ENCODE measurements at places on chromosomes 2 and 18.

DNA sequence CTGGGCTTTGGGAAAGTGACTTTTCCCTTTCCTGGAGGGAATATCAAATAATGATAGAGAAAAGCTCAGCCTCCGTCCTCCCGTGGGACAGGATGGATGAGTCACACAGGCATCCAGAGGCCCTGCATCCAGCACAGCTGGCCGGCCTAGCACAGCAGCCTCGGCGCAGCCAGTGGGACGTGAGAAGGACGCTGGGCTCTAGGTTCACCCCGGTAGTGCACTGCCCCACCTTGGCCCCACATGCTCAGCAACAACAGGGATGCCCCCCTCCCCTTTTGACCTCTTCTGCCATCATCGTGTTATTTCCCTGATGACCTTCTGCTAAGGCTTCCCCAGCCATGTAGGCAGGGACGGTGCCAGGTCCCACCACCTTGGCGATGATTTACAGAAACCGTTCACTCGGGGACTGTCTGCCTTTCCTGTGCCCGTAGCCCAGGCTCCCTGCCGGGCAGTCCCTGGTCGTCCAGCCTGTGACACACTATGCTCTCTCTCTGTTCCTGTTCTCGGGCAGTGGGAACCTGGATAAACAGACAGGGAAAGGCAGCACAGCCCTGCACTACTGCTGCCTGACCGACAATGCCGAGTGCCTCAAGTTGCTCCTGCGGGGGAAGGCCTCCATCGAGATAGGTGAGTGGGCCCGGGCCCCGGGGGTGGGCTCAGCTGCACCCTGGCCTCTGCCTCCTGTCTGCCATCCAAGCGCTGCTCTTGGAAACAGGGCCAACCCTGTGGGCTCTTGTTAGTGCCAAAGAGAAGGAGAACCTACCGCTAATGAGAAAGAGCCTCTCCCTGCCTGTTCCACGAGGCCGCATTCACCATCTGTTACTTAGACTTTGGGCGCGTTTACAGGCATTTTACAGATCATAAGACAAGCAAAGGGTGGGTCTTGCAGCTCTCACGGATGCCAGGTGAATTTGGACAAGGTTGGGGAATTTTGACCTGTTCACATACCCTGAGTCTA, 44.6 kb downstream of the ITGB1BP1 start:
- no peak for DNase-seq

DNA sequence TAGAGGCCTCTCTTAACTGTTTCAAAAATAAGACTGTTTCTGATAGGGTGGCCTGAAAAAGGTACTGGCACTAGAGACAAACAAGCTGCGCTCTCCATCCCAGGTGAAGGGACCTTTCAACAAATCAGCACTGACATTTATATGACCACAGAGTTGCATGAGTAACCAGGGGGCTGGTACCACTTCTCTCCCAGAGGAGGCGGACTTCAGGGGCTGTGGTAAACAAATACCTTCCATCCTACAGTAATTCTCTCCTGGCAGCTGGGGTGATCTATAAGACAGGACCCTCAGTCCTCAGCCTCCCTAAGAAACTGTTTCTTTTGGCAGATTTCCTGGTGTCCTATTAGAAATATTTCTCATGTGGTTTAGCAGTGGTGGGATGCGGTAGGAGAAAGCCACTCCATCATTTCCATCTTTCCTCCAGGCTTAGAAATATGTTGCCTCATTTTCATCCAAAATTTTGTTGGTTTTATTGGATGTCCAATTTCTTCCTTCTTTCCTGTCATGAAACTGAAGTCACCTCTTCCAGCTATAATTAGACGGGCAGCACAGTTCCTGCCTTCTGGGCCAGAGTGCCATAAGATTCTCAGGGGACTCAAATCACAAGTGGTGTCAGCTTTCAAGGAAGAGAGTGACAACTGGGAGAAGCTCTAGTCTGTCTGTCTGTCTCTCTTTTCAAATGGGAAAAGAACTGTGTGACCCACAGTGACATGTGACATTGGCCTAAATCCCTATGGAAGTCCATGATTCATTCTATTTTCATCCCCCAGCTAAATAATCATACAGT, 96.4 kb downstream of the CYRIA start:
- DNase-seq: no peak

GRCh38 chr2:104938231-104938941, 84.5 kb downstream of the POU3F3 start:
- DNase-seq: no peak

GRCh38 chr2:158760887-158761286, 34.2 kb upstream of the DAPL1 start:
- no peak for DNase-seq

DNA sequence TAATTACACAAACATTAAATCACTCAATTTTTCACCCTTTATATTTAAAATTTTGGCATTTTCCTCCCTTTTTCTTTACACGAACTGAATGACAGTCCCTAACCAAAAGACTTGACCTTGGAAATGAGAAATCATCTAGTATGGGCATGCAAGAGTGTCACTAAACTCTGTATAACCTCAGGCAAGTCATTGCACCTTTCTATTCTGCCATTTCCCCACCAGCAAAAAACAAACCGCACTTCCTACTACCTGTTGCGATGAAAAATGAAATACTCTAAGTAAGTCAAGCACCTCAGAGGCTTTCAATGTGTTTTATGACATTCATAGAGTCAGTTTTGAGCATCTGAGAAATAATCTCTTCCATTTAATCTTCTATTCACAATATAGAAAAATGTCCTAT, 44.1 kb downstream of the ANKRD44 start:
- DNase-seq: no peak

DNA sequence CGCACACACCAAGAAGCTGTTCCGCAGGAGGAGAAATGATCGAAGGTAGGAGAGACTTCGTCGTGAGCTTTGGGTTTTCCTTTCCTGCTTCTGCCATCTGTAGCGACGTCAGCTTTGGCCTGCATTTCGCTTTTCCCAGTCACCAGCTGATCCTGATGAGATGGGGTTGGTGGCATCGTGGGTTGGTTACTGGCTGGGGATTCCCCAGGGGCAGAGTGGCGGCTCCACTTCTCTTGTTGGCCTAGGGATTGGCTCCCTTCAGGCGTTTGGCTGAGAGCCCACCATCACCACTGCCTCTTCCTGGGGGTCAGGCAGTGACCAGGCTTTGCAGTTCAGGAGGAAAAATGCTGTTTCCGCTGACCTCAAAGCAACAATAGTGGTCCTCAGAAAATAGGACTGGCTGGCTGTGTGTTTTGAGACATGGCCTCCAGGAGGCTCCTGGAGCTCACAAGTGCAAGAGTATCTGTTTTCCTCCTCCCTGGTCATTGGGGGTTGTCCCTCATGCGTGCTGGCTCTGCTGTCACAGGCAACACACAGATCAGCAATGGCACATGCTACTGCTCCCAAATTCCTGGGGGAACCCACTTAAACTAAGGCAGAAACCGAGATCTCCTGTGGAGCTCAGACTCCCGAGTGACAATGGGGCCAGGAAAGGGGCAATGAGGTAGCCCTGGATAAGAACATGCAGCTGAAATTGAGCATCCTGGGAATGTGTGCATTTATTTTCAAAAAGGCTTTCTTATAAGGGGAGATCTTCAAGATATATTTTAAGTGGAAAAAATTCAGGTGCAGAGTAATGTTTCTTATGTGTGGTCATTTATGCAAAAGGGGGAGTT, 173.0 kb downstream of the CTIF start:
- peak; percentile 21 for DNase-seq

DNA sequence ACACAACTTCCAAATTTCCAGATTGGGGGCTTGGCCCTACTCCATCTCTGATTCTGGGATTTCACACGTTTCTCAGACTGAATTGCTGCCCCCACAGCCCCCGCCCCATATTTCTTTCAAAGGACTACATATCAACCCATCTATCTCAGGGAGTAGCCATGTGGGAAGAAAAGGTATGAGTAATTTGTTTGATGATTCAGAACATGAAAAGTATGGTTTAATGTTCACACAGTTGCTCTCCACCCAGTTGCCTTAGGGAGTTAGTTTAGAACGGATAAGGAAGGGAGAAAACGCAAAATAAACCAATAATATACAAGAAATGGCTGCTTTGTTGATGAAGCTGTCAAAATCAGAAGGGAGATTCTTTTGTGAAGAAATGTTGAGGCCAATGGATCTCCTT, 145.1 kb downstream of the PIEZO2 start:
- no peak for DNase-seq

DNA sequence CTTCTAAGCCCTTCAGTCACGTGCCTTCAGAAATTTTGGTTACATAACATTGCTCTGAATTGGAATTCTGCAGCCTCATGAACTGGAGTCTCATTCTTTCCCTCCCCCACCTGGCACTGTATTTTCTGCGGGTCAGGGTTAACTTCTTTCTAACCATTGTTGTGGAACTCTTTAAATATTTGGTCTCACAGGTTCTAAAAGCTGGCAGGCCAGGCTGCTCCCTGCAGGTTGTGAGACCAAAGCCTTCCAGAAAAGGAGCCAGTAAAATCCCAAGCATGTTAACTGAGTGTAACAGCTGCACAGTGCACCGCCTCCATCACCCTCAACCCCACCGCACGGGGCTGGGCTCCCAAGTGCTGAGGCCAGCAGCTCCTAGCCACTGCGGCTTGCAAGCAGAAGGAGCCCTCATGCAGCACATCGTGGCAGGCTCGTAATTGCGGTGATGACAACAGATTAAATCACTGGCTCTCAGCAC, 174.1 kb upstream of the ALPP start:
- no peak for DNase-seq

DNA sequence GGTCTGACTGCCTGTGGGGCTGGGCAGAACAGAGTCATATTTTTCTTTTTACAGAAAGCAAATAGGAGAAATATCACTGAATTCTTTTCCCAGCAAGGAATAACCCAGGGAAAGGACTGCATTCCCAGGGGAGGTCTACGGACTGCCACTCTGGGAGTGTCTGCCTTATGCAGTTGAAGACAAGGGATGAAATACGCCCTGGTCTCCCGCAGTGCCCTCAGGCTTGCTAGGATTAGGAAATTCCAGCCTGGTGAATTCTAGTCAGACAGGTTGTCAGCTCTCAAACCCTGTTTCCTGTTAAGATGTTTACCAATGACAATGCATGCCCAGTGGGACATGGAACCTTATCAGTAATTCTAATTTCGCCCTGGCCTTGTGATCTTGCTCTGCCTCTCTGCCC, 30.3 kb upstream of the PDK1 start:
- DNase-seq: no peak

DNA sequence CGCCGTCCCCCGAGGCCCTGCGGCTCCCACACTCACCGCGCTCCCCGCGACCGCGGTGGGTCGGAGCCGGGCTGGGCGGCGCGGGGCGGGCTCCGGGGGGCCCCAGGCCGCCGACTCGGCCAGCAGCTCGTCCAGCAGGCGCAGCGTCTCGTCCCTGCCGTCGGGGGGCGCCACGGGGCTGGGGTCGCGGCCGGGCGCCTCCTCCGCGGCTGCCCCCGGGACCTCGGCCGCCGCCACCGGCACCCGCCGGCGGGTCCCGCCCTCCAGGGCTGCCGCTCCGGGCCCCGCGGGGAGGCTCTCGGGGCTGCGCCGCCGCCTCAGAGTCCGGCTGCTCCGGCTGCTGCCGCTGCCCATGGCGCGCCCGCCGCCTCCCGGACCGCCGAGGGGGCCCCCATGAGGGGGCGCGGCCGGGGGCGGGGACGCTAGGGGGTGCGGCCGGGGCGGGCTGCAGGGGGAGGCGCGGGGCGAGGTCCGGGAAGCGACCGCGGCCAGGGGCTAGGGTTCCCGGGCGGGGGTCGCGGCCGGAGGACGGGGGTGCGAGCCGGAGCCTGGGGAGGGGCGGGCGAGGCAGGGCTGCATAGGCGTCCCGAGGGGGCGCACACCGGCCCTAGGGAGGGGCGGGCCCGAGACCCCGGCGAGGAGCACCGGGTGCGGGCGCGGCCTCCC, at the start of gene CYS1:
CYS1 (minus strand) TSS at position 542 of the 666 bp plus-strand sequence; CDS start at position 354, 188 bp downstream.
- DNase-seq: no peak

DNA sequence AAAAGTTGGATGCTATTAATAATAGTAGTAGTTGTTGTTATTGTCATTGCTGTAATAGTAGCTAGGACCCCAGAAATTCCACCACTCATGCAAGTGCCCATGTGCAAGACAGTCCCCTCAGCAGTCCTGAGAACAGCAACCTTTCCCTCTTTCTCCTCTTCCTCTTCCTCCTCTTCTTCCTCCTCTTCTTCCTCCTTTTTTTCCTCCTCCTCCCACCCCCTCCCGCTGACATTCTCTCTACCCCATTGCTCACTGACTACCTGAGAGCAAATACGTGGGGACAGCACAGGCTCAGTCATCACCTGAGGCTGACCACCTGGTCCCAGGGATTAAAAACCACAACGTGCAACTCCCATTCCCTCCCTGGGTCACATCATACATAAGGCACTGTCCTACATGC, 41.8 kb downstream of the SMAD7 start:
- no peak for DNase-seq

DNA sequence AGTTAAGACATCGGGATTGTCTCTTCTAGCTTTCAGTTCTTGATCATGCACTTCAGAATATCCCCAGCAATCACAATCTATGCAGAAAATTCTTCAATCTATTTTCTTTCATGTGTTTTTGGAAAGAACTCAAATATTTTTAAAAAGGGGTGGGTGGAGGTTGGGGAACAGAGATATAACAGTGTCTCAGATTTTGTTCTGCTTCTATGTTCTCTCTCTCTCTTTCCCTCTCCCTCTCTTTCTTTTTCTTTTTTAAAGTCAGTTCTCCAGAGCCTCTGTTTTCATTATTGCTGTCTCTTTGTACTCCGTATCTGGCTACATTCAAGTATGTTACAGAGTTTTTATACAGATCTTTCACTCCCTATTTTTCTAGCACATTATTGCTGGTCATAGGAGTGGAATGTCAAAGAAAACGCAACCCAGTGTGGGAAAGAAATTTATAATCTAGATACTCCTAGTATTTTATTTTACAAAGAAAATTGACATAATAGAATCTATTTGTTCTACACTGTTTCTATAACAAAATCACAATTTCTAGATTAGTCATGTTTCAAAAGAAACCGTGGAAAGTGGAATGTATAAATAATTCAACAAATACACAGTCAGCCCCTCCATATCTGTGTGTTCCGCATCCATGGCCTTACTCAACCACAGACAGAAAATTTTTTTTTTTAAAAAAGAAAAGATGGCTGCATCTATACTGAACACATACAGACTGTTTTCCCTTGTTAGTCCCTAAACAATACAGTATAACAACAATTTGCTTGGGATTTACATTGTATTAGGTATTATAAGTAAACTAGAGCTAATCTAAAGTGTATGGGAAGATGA, 11.2 kb upstream of the NEMP2 start:
- no peak for DNase-seq

All from HCT116 (cell line).